ENCODE measurements at places on chromosomes 3 and 15. TPM values are rescaled to one million over a fixed set of nuclear protein-coding genes. Genes with fewer than 3 reads are reported as not detected.

The RGMA gene
- total RNA-seq = 3.3 TPM

The AP3B2 gene
- not detected for total RNA-seq

The LDHAL6B gene
- total RNA-seq = not detected

- 0 out of 2 replicates have a peak, but pooled peaks cover 3% of the 10 kb centered on the region for H3K36me3 ChIP-seq
- no peaks in the 10 kb centered on the region for H3K27me3 ChIP-seq
Measured at GRCh38 chr15:58332676-58333400, 99.0 kb upstream of the LIPC start.

DNA sequence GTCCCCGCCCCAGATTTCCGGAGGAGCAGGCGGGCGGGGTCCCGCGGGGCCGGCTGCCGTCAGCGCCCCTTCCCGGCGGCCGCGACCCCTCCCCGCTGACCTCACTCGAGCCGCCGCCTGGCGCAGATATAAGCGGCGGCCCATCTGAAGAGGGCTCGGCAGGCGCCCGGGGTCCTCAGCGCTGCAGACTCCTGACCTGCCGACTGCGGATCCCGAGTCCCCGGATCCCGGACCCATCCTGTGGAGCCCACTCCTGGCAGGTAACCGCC lies at the start of gene TRH:
TRH (plus strand) TSS at position 157 of the 269 bp plus-strand sequence. CDS start 1,097 bp downstream, outside the sequence.
- no peaks in the 10 kb centered on the region for H3K4me1 ChIP-seq
- H3K4me3 ChIP-seq = no peak within 1 kb of the TSS
- no peak for DNase-seq
- no peaks in the 10 kb centered on the region for H3K27me3 ChIP-seq

- H3K4me1 ChIP-seq = no peaks in the 10 kb centered on the region
- H3K27me3 ChIP-seq = peaks cover 29% of the 10 kb centered on the region
Measured at GRCh38 chr3:122186372-122186771, 2.9 kb downstream of the CASR start.

- H3K27ac ChIP-seq = no peak overlapping the region
- H3K4me3 ChIP-seq = no peak overlapping the region
- peaks cover 20% of the 10 kb centered on the region for H3K4me1 ChIP-seq
- no peak for DNase-seq
- H3K27me3 ChIP-seq = no peaks in the 10 kb centered on the region
Measured at GRCh38 chr3:52193065-52193464, 4.9 kb upstream of the ALAS1 start.

GRCh38 chr3:66037330-66037985 lies 1.3 kb downstream of the MAGI1 start:
- H3K36me3 ChIP-seq = no peaks in the 10 kb centered on the region
- peak overlapping the region; percentile 82 for H3K4me3 ChIP-seq
- no peaks in the 10 kb centered on the region for H3K27me3 ChIP-seq
- peak overlapping the region; percentile 77 for H3K27ac ChIP-seq
- H3K4me1 ChIP-seq = peaks cover 28% of the 10 kb centered on the region

Data from PC-9 (cell line).